Progenitor cell of endocrine pancreas (in vitro differentiated cells): ENCODE measurements at places on chromosomes 5 and 9.

GRCh38 chr9:28166179-28166578, 592.9 kb upstream of the C9orf72 start:
- DNase-seq = no peak

GRCh38 chr9:131266266-131267229, 9.8 kb downstream of the FAM78A start:
- DNase-seq = no peak

DNA sequence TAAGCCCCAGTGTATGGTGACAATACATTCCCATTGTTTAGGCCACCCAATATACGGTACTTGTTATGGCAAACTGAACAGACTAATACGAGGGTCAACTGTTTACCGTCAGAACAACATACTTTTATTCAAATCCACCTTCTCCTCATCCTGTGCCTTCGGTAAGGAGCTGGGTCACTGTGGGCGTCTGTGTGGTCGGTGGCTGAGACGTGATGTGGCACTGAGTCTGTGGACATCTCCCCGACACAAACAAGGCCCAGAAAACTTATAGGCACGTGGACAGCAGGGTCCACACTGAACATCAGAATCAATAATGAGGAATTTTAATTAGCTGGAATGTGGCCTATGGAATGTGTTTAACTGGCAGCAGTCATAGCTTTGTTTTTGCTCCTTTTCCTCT, 154.3 kb upstream of the IRX2 start:
- DNase-seq = no peak

- no peak for DNase-seq
These were observed 50.3 kb upstream of the AFAP1L1 start for GRCh38 chr5:149221326-149221725.

GRCh38 chr5:129413570-129413969, 46.5 kb upstream of the ADAMTS19 start:
- DNase-seq = no peak

DNA sequence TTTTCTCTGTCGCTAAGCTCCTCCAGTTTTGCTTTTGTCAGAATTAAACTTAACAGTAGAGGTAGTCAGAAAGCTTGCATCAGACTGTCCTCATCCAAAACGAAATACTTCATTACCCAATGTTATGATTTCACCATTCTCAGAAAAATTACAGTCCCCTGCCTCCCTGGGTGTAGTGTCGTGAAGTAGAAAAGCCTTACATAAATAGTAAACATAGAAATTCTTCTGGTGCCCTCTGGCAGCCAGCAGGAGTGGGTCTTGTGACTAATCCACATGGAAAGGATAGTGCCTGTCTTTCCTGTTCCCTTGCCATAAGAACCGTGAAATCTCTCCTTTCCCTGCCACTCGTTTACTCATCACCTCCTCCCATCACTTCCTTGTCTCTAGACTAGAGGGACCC, 230.6 kb downstream of the GNA14 start:
- DNase-seq = no peak

GRCh38 chr9:5639816-5640215, 10.9 kb downstream of the RIC1 start:
- DNase-seq = no peak

DNA sequence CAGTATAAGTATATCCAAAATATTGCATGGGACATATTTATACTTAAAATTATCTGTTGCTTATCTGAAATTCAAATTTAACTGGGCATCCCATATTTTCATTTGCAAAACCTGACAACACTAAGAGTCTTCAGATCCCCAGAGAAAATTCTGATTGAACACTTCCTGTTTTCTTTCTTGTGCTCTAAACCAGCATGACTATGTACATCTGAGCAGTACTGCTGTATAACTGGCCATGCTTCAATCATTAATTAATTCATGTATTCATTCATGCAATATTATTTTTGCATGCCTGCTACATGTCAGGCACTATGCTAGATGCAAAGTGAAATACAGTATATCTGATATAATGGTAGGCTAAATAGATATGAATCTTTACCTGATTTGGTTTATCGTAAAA, 461.2 kb downstream of the TLR4 start:
- no peak for DNase-seq

- no peak for DNase-seq
These were observed 27.0 kb downstream of the ADGRD2 start for GRCh38 chr9:124477211-124477647.

DNA sequence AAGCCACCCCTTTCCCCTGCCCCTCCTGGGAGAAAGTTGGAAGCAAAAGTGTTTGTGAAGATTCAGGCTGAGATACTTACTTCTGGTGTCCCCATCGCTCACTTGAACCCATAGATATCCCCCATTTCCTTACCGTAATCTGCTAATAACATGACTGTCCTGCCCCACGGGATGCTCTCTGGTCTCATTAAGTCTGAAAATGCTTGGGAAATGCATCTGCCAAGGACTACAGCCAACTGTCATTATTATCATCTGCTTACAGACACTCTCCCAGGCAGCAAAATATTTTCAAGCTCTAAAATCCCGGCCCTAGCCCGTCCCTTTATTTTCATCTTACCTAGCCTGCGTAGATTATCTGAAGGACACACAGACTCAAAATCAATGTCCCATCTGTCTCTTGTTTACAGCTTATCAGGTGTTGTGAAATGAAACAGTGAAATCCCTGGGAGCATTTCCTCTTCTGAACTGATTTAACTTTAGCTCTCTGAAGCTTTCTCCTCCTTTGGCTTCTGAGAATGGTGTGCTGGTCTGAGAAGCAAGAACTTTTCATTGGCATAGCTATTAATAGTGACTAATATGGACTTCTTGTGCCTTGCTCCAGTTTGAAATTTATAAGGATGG, 126.9 kb upstream of the OSMR start:
- no peak for DNase-seq

GRCh38 chr9:82456642-82457041, 468.1 kb downstream of the SPATA31D1 start:
- DNase-seq = no peak

DNA sequence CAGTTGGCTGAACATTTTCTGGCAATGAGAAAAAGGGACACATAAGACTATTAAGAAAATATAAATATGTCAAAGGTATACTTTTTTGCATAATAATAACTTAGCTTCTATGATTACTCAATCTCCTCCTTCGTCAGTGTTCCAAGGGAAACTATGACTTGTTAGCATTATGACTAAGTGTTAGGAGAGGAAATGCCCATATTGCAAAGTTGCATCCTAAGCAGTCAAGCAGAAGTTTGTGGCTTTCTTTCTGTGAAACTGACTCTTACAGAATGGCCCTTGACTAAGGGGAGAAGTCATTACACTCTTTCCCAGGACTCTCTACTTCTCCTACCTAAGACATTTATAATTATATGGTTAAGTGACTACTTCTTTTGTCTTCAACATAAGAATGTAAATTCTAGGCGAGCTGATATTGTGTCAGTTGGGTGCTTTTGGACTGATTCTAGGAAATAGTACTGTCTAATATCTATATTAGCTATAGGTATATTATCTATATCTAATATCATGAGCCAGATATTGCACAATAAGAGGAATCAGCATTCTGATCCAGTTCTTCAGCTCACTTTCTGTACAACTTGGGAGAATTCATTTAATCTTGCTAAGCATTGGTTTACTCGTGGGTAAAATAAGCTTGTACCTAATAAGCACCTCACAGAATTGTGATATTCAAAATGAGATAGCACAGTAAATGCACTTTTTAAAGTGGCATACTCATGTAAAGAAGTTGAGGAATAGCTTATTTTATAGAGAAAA, 16.4 kb upstream of the SPINK6 start:
- DNase-seq = no peak

DNA sequence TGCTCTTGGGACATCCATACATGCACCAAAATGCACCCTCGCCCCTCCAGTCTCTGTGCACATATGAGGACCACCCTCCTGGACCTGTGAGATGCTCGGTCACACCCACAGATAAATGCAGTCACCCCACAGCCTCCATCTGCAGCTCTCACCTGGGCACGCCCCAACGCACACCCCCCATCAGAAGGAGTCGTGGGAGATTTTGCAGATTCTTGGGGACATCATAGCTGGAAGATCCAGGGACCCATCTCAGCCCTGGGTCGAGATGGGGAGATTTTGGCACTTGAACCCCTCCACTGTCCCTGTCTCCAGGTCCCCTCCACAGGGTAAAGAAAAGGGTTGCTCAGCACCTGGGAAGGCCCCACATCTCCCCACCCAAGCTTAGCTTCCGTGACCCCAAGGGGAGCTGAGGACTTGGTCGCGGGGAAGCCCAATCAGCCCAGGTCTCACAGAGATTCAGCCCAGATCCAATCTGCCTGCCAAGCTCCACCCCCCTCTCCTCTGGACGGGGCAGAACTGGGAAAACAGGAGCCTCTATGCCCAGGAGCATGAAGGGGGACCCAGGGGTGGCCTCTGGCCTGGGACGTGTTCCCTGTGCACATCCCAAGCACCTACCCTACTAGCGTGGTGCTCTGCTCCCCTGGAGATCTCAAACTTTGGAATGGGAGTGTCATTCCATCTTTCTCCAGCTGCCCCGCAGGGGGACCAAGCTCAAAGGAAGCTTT, 89.2 kb upstream of the LMX1B start:
- DNase-seq = no peak

DNA sequence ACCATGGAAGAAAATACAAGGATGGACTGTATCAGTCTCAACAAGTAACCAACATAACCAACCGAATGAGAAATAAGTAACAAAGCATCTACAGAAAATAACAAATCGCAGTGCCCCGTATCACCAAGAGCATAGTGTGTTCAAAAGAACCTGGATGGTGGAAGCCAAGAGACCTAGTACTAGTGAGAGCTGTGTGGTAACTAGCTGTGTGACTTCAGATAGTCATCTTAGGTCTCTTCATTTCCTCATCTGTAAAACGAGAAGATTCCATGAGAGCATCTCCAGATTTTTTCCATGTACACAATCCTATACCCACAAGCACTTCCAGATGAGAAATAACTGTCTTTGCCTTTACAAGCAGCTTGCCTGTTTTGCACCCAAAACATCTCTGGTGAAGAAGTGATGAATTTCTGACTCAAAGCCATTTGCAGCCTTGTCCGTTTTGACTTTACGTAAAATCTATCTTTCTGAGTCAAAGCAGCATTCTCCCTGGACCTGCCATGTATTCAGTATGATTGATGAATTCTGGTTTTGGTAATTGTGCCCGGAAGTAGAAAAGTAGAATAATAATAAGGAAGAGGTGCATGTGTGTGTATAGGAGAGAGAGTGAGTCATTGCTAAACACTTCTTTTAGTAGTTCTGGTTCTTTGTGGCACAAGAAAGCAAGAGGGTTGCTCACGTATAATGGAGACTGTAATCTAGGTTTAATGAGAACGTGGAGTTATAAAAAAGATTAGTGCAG, 41.0 kb downstream of the AOPEP start:
- DNase-seq = no peak

DNA sequence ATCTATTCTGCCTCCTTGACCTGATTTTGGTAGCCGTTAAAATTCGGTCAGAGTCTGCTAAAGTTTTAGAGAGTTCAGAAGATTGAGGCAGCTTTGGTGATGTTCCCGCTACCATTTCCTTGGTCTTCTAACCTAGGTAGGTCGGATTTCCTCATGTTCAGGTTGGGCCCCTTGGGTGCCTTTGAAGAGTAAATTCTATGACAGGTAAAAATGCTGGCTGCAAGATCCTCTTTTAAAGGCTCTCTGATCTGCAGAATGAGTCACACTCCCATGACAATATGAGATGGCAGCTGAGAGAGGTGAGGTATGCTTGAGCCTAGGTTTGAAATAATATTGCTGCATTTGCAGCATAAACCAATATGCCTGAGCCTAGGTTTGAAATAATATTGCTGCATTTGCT, 198.9 kb downstream of the TSSK1B start:
- no peak for DNase-seq

DNA sequence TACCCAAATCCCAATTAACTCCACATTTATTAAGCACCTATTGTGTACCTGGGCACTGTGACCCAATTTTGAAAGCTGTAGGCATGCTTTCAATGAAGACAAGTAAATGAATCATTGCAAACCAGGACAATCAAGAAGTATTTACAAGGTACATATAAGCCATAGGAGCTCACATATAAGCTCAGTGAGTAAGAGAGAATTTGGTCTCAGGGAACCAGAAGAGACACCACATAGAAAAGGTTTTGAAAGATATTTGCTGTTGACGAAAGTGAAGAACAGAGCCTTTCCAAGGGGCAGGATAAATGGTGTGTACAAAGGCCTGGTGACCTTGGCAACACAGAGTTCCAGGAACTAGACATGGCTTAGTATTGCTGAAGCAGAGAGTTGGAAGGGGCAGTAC, 187.6 kb downstream of the CD180 start:
- DNase-seq = no peak

- DNase-seq = no peak
These were observed 614 bp upstream of the LCN6 start for GRCh38 chr9:136748666-136749611.

DNA sequence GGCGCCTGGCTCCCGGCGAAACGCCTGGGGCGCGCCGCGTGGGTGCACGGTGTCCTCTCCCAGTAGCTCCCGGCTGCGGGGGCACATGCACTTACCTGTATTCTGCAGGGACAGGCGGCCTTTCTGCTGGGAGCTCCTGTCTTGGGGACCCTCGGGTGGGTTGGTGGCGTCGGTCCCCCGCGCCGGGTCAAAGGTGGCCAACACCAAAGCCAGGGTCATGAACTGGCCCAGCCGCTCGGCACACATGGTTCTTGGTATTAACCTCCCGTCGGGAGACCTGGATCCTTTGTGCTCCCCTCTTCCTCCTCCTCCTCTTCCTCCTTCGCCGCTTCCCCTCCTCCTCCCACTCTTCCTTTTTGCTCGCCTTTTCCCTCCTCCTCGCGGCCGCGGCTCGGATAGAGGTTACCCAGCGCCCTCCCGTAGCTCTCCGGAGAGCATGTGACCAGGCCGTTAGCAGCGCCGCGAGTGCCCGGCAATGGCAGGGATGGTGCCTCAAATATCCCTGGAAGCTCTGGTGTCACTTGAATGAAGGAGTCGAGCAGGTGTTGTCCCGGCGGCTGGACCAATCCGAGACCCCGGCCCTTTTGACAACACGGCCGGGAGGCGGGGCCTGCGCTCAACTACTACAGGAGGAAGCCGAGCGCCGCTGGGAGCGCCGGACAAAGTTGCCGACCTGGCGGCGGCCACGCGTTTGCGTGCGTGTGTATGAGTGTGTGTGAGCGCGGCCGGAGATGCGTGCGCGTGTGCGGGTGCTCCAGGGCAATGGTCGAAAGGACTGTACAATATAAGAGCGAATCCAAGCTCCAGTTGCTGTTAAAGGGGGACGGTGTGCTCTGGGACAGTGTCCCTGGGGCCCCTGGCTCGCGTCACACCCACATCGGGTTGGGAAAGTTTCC, at the start of gene STC2:
Gene STC2 (minus strand): TSS at position 467 of the 896 bp plus-strand sequence. CDS start 221 bp downstream, at position 246.
- peak; percentile 79 for DNase-seq

- DNase-seq = no peak
These were observed 89.3 kb downstream of the COL5A1 start for GRCh38 chr9:134730761-134731496.

DNA sequence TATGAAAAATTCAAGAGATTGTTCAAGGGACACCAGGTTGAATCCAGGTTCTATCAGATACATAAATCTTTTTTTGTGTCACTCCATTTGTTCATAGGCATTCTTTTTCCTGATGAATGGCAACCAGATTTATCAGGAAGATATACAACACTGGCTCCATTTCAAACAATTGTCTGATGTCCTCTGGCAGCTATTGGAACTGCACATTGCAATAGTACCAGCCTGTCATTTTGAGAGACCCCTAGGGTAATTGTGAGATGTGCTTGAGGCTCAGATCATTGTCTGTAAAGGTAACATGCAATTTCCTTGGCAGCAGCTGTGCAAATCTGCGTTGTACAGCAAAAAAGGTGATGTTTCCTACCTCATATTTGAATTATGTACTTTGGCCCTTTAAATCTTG, 25.9 kb downstream of the KCTD16 start:
- DNase-seq = no peak
